Pericardium fibroblast (primary cell): ENCODE measurements at places on chromosomes 4 and X. TPM values are rescaled to one million over a fixed set of nuclear protein-coding genes. Genes with fewer than 3 reads are reported as not detected.

The IDUA gene
- total RNA-seq: 23.9 and 44.9 TPM in 2 replicates

The MAGEC1 gene
- total RNA-seq: not detected in 2 replicates

The RTL3 gene
- 0.12 and 0.43 TPM in 2 replicates for total RNA-seq

The FMR1NB gene
- total RNA-seq: not detected in 2 replicates

The MID1 gene
- 7.1 and 27.2 TPM in 2 replicates for total RNA-seq

The LRCH2 gene
- total RNA-seq: 2.4 and 3.0 TPM in 2 replicates
